ENCODE measurements at places on chromosomes 12 and 14. TPM values are rescaled to one million over a fixed set of nuclear protein-coding genes. Genes with fewer than 3 reads are reported as not detected.

ANO6 gene
- 78.5 TPM for total RNA-seq

BCL7A gene
- 4.2 TPM for total RNA-seq

ANKS1B gene
- total RNA-seq, result 0.98 TPM

P2RX2 gene
- not detected for total RNA-seq

GALNT16 gene
- 1.0 TPM for total RNA-seq

MED13L gene
- 52.0 TPM for total RNA-seq

KRT75 gene
- not detected for total RNA-seq

TBC1D30 gene
- total RNA-seq, result 1.2 TPM
